ENCODE measurements at places on chromosomes 7 and 10. TPM values are rescaled to one million over a fixed set of nuclear protein-coding genes. Genes with fewer than 3 reads are reported as not detected.

Gene ITIH5
- 0.17 TPM for total RNA-seq

Gene LIPK
- total RNA-seq: not detected

Gene OR2A5
- not detected for total RNA-seq

Gene MGMT
- total RNA-seq: 32.6 TPM

Gene KIAA1217
- total RNA-seq: 1.4 TPM

Gene ELN
- 6.5 TPM for total RNA-seq

Gene HECW1
- 0.79 TPM for total RNA-seq

Gene ZNF365
- 0.94 TPM for total RNA-seq

Gene C10orf53
- not detected for total RNA-seq

Gene HOXA9
- not detected for total RNA-seq

Gene SPOCK2
- 2.0 TPM for total RNA-seq

Gene MSS51
- 1.1 TPM for total RNA-seq

Gene SPDYE11
- total RNA-seq: not detected

Gene UMAD1
- total RNA-seq: 10.2 TPM

Gene PNLIPRP2
- not detected for total RNA-seq

Gene OR2A12
- not detected for total RNA-seq

Gene GNG11
- total RNA-seq: 11.2 TPM

Gene AVL9
- 17.1 TPM for total RNA-seq

Gene PNLIPRP3
- total RNA-seq: not detected

Gene SAMD9
- total RNA-seq: 15.6 TPM

Gene HERC4
- total RNA-seq: 65.3 TPM

All from bronchial smooth muscle cell (primary cell).